Fibroblast of skin of left biceps (primary cell): ENCODE measurements at places on chromosomes 11 and 22.

DNA sequence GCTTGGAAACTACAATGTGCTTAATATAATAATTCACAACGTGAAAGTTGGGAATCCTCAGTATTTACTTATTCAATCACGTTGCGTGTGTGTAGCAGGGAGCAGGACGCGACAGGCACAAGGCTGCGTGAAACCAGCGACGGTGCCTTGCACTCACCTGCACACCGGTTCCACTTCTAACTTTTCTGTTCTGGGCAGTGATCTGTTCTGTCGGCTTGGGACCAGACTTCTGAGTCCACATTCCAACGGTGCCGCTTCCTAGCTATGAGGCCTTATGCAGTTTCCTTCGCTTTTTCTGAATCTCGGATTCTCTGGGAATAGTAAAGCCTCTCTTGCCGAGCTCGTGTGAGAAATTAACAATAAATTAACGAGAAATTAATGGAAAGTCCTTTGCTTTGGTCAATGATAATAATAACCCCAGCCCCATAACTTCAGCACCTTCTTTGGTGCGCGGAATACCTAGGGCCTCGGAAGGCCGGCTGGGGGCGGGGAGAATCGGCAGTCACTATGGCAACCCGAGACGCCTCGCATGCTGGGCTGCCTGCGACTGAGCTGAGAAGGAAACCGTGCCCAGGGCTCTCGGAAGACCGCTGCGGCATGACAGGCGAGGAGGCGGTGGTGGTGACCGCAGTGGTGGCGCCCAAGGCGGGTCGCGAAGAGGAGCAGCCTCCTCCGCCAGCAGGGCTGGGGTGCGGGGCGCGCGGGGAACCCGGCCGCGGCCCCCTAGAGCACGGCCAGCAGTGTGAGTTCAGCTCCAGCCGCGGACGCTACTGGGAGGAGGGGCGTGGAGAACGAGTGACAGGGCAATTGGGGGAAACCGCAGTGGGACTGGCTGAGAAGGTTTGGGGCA is at the start of gene C11orf97:
Gene C11orf97 (plus strand): TSS at position 530 of the 850 bp plus-strand sequence. CDS start 68 bp downstream, at position 598.
- no peak for DNase-seq

GRCh38 chr11:86577644-86578636 is 94.5 kb downstream of the ME3 start:
- peak; percentile 65 for DNase-seq

DNA sequence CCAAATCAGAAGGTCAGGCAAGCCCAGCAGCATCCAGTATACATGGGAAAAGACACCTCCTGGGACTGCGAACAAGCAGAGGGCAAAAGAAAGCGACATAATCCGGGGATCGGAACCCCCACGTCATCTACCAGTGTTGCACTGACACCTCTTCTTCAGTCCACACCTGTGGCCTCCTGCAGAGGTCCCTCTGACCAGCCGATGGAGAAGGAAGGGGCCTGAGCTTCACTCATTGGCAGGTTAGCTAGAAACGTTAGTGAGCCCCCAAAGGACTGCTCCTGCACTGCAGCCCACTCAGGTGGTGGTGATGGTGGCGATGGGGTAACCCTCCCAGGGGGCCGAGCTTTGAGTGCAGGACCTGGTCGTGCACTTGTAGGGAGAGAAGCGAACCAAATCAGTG is 22.1 kb downstream of the ASCL2 start:
- no peak for DNase-seq

GRCh38 chr22:37244114-37244921 is at the start of gene RAC2:
Gene RAC2, minus strand, starts transcription at chr22:37244269. Its CDS starts 121 bp downstream, at chr22:37244148.
- no peak for DNase-seq

DNA sequence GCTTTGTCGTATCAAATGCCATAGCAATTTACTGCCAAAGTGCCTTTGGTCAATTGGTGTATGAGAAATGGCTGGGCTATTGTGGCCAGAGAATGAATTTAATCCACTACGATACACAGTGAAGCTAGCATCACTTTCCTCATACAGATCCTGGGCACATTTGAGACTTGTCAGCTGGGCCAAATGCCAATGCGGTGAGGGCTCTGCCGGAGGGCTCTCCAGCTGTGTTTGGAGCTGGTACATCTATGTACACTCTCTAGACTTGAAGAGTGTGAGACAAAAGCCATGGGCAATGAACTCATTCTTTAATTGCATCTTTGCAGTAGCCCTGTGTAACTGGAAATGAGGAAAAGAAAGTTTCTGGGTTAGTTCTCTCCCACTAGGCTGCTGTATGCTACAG is 1052.9 kb downstream of the NTM start:
- no peak for DNase-seq

GRCh38 chr11:44899959-44900358 is 50.7 kb downstream of the TP53I11 start:
- DNase-seq = peak; percentile 27

DNA sequence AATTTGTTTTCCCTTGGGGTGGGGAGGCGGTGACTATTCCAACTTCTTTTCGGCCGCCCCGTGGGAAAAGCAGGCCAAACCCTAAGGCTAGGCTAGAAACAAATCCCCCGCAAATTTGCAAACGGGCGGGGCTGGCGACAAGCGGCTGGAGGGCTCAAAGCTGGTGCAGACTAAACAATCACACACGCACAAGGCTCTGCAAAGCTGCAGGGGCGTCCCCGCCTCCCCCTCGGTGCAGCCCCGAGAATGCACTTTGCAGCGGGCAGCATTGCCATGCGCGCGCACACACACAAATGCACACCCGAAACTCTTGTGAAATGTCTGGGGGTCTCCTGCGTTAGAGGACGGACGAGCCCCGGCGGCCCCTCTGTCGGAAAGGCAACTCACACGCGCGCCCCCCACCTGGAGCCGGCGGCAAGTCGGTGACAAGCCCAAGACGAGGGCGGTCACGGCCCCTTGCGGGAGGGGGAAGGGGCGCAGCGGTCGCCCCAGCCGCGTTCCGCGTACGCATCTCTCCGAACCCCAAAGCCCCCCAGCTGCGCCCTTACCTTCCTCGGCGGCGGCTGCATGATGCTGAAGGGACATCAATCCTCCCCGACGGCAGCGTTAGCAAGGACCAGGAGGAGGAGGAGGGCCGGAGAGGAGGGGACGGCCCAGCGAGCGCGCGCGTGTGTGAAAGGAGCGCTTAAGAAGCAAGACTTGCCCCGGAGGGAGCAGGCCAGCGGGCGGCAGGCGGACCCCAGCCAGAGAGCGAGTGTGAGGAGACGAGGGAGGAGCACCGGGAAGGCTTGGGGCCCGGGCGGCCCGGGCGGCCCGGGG is 600 bp downstream of the FCHSD2 start:
- peak; percentile 21 for DNase-seq

DNA sequence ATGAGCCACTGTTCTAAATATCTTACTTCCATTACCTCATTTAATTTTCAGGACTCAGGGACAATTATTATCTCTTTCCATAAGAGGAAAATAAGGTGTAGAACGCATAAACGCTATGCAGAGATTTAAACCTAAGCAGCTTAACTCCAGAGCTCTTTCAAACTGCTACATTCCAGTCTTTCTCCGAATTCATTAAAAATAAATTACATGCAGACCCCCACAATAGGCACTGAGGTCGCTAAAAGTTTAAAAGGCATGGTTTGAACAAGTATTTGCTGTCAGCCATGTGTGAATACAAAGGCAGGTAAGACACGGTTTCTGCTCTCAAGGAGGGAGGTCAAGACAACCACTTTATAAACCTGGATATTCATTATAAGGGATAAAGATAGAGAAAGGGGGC is 983 bp downstream of the NARS2 start:
- DNase-seq = no peak

DNA sequence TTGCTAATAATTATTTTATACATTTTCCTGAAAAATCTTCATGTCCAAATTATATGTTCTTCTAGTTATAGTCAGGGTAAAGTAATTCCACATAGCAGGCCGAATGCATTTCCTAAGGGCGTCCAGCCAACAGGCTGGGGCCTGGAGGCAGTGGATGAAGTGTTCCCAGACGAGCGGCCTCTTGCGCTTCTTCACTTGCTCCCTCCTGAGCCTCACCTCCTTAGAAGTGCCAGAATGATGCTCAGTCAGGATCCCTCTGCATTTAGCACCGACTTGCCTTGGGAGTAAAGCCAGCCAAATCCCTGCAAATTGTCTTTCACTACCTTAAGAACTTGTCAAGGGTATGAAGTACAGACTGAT is 1.5 kb downstream of the OLFML1 start:
- no peak for DNase-seq

GRCh38 chr11:65698205-65698604 is 13.8 kb upstream of the KAT5 start:
- DNase-seq = no peak

GRCh38 chr22:20725987-20726558 is 47.8 kb upstream of the SERPIND1 start:
- DNase-seq = no peak
